Endothelial cell of umbilical vein (primary cell): ENCODE measurements at places on chromosomes 7 and 10. TPM values are rescaled to one million over a fixed set of nuclear protein-coding genes. Genes with fewer than 3 reads are reported as not detected.
A peak's percentile ranks its signal among the peaks of the same experiment; 100 is the strongest.

- DNase-seq = no peak
- peaks cover 20% of the 10 kb centered on the region for H3K4me1 ChIP-seq
- H3K27me3 ChIP-seq = no peaks in the 10 kb centered on the region
- H3K36me3 ChIP-seq = no peaks in the 10 kb centered on the region
These were observed 711 bp downstream of the KIF20B start for GRCh38 chr10:89702121-89702480.

DNA sequence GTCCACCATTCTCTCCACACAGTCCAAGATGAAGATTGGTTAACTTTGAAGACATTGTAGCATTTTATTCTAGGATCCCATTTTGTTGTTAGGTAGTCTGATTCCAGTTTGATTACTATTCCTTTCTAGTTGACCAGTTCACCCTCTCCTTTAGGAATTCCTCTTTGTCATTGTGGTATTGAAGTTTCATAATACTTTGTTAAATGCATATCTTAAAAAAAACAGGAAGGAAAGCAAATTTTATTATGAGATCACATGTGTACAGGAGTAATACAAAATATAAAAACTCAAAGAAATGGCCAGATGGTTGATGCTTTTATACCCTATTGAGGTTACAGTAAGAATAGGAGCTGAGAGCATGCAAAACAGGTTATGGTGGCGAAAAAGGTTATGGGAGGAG lies 15.5 kb upstream of the SEMA3C start:
- H3K27me3 ChIP-seq = peaks cover 2% of the 10 kb centered on the region
- H3K4me1 ChIP-seq = no peaks in the 10 kb centered on the region
- no peak overlapping the region for H3K27ac ChIP-seq
- H3K36me3 ChIP-seq = no peaks in the 10 kb centered on the region

The PPP1R17 gene
- not detected in 2 replicates for polyA plus RNA-seq

DNA sequence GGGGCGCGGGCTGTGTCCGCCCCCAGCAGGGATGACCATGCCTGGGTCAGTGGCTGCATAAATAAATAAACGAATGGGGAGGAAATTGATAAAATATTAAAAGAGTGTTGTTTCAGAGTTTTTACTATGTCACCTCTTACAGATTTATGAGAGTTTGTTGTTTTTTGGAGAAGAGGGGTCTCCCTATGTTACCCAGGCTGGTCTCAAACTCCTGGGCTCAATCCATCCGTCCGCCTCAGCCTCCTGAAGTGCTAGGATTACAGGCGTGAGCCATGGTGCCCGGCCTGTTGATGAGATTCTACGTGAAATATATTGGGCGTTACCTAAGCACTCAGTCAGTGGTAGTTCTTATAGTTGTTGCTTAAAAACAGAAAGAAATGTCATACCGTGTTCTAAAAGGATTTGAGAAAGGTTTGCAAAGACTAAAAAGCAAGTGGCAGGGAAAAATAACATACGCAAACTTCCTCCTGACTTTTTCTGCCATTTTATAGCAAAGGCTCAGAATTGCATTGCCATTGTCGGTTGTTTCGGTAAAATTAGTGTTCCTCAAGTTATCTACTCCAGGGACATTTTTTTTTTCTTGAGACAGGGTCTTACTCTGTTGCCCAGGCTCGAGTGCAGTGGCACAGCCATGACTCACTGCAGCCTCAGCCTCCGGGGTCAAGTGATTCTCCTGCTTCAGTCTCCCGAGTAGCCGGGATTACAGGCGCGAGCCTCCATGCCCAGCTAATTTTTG lies 39.5 kb upstream of the FOXK1 start:
- H3K27ac ChIP-seq = peak overlapping the region; percentile 64
- DNase-seq = peak; percentile 16
- peak overlapping the region; percentile 59 for H3K4me3 ChIP-seq
- no peaks in the 10 kb centered on the region for H3K36me3 ChIP-seq

DNA sequence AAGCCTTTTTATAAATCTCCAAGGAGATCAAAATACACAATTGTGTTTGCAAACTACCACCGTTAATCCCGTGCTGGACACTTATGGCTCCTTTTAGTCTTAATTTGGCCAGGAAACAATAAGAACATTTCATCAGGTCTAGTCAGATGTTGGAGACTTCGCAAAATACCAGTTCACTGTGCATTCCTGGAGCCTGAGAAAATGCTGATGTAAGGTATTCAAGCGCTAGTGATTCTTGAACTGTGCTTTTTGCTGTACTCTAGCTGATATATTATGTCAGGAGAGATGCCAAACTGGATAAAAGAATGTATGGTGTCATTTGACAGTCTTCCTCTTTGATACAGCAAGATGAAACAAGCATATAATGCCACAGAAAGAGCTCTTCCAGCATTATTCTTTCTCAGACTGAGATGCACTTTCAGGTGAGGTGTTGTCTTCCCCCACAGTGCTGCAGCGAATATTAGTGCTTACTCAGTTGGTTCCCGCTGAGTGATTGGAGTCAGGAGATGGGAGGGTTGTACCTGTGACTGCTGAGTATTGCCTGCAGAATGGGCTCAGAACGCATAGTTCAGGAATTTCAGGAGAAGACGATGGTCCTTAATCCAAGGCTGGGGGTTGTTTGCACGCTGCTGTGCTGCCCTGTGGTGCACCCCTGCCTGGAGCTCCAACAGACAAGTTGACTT lies 59.2 kb downstream of the OGDH start:
- H3K36me3 ChIP-seq = peaks cover 3% of the 10 kb centered on the region
- DNase-seq = no peak
- no peaks in the 10 kb centered on the region for H3K4me1 ChIP-seq
- no peak overlapping the region for H3K27ac ChIP-seq
- no peaks in the 10 kb centered on the region for H3K27me3 ChIP-seq
- H3K4me3 ChIP-seq = no peak overlapping the region

The RNF133 gene
- polyA plus RNA-seq = not detected in 2 replicates

GRCh38 chr10:59622320-59623132 lies 87.1 kb downstream of the SLC16A9 start:
- no peak overlapping the region for H3K27ac ChIP-seq
- H3K4me3 ChIP-seq = no peak overlapping the region
- H3K27me3 ChIP-seq = no peaks in the 10 kb centered on the region
